ENCODE measurements at places on chromosomes 12 and 14. TPM values are rescaled to one million over a fixed set of nuclear protein-coding genes. Genes with fewer than 3 reads are reported as not detected.

ABCD2 gene
- total RNA-seq = 0.30 TPM

SRGAP1 gene
- total RNA-seq = 6.2 TPM

LTBP2 gene
- 905 TPM for total RNA-seq

APOF gene
- not detected for total RNA-seq

LPAR5 gene
- total RNA-seq = not detected

B4GALNT1 gene
- total RNA-seq = 3.3 TPM

GYS2 gene
- total RNA-seq = not detected

FAM161B gene
- total RNA-seq = 4.2 TPM

SERPINA10 gene
- total RNA-seq = not detected

KRT2 gene
- total RNA-seq = not detected

PELI2 gene
- total RNA-seq = 1.0 TPM

SSPN gene
- 36.8 TPM for total RNA-seq

CLEC14A gene
- 1.2 TPM for total RNA-seq

FAR2 gene
- 0.89 TPM for total RNA-seq

TTC5 gene
- total RNA-seq = 32.5 TPM

CCDC175 gene
- total RNA-seq = not detected

KLHL33 gene
- total RNA-seq = 0.05 TPM

SMIM41 gene
- total RNA-seq = 0.23 TPM

MPHOSPH9 gene
- 46.3 TPM for total RNA-seq

FOXN4 gene
- not detected for total RNA-seq

SERPINA6 gene
- not detected for total RNA-seq

TAS2R8 gene
- total RNA-seq = not detected

YEATS4 gene
- total RNA-seq = 11.5 TPM

FAM186B gene
- total RNA-seq = 0.09 TPM

DCN gene
- total RNA-seq = 96.5 TPM

FGF6 gene
- total RNA-seq = not detected

GLIPR1 gene
- total RNA-seq = 47.2 TPM

EFCAB11 gene
- 6.5 TPM for total RNA-seq

IL23A gene
- total RNA-seq = not detected

CRIP1 gene
- total RNA-seq = not detected

TPH2 gene
- total RNA-seq = not detected

HOXC6 gene
- total RNA-seq = 4.7 TPM

SCN8A gene
- 38.6 TPM for total RNA-seq

CCDC60 gene
- not detected for total RNA-seq

APOLD1 gene
- total RNA-seq = 3.0 TPM

GLI1 gene
- total RNA-seq = 0.74 TPM

RAD9B gene
- total RNA-seq = under 0.01 TPM

CACNB3 gene
- 9.2 TPM for total RNA-seq

TEP1 gene
- 17.8 TPM for total RNA-seq
